Hepatocyte (in vitro differentiated cells): ENCODE measurements at places on chromosomes 5 and 9. TPM values are rescaled to one million over a fixed set of nuclear protein-coding genes. Genes with fewer than 3 reads are reported as not detected.

NOXA1 gene
- polyA plus RNA-seq, result 12.5 and 13.9 TPM in 2 replicates

WDR38 gene
- not detected in 2 replicates for polyA plus RNA-seq

MYOZ3 gene
- polyA plus RNA-seq, result 0.83 and 1.8 TPM in 2 replicates

DNA sequence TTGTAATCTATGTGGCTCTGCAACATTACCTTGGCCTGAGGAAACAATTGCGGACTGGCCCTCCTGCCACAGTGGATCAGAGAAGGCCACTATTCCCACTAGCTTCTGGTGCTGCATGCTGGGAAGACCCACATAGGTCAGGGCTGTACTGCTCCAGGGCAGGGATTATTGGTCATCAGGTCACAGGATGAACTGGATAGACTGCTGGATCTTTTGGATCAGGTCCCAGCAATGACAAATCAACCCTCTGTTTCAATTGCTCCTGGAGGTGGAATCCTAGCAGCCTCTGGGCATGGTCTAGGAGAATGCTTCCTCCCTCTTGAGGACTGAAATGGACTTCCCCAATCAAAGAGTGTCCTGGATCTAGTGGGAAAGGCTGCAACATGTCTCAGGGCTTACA, 66.7 kb upstream of the PHF24 start:
- no peak for DNase-seq

- no peak for DNase-seq
Observed at GRCh38 chr5:34409373-34409772, 246.8 kb upstream of the RAI14 start.

DNA sequence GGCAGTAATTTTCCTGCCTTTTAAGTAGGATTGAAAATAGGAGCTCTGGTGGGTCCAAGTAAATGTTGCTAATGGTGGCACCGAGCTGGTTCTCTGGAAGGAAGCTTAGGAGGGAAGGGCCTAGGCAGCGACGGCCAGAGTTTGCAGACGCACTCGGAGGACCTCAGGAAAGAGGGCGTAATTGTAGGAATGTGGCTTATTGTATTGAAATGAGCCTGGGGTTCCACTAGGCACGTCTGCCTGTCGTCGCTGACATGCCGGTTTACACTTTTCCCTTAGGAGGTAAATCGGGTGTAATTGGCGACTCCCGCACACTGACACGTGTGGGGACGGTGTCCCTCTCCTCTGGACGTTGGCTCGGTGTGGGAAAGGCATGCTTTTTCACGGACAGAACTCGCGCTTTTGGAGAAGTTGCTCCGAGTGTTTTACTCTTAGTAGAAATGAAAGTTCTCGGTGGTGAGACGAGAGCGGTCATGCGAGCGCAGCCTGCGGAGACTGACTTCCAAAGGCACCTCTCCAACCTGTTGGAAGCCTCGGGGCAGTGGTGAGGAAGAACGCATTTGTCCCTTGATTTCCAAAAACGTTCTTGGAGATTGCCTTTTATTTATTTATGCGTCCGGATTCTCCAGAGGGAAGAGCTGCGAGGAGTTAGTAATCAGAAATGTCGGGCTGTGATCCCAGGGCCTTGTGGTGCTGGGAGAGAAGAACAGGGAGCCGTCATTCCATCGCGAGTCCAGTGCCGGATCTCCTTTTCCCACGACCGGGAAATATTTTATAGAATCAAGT, 1.3 kb downstream of the NR4A3 start:
- DNase-seq, result peak; percentile 16

DNA sequence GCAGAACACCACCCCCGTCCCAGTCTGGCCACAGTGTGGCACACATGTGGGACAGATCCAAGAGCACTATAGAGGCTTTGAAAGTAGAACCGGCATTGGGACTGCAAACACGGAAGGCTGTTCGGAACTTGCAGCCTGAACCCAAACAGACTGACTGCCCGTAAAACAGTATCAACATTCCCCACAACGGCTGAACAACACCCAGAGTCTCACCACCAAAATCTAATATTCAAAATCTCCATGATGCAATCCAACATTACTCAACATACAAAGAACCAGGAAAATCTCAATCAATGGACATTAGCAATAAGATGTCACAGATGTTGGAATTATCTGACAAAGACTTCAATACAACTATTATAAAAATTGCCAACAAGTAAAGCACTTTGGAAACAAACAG, 82.3 kb downstream of the ROR2 start:
- peak; percentile 2 for DNase-seq

DNA sequence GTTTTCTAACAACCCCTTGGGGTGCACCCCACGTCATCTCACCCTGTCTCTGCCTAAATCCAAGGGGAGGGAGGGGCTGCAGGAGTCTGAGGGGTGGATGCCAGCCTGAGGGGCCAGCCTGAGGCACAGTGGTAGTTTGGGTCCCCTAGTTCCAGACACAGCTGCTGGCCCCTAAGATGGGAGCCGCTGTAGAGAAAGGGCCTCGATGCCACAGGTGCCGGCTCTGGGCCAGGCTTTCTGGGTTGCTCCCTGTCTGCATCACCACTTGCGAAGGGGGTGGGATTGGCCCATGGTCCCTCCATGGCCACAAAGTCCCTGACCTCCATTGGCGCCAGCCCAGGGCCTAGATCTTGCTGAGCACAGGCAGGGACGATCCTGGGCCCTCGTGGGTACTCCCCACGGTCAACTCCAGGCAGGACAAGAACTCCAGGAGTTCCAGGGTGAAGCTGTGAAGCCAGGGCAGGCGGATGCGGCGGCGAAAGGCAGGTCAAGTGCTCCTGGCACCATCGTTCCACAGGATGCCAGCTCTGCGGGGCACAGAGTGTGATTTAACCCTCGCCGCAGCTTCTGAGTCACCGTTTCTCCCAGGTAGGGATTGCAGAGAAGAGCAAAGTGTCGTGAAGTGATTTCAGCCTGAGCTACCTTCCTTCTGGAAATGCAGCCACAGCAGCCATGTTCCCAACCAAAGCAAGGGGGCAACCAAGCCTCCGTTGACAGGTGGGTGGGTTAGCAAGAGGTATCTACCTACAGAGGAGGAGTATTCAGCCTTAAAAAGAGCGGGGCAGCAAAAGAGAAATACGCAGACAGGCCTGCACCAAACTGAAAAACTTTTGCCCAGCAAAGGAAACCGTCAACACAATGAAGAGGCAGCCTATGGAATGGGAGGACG, 41.6 kb upstream of the EXOC3 start:
- DNase-seq, result no peak

- no peak for DNase-seq
Observed at GRCh38 chr9:121302341-121302740, 34.4 kb downstream of the GSN start.

DNA sequence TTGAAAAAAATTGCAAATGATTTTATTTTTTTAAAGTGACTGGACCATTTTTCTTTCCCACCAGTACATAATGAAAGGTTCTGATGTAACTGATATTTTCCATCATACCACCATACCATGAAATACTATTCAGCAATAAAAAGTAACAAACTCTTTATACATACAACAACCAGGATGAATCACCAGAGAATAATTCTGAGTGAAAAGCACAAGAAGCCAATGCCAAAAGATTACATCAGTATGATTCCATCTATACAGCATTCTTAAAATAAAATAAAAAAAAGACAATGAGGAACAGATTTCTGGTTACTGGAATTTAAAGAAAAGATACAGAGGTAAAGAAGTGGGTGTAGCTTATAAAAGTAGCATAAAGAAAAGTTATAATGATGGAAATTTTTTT, 423.7 kb upstream of the ST8SIA4 start:
- no peak for DNase-seq

SLC45A2 gene
- 0.97 and 1.8 TPM in 2 replicates for polyA plus RNA-seq

FGF10 gene
- polyA plus RNA-seq, result 2.9 and 5.1 TPM in 2 replicates
